Effector memory CD8-positive, alpha-beta T cell (primary cell): ENCODE measurements at places on chromosomes 13 and 19.

GRCh38 chr13:31166591-31166990 lies 4.9 kb upstream of the HSPH1 start:
- H3K27me3 ChIP-seq, result peaks cover under 1% of the 10 kb centered on the region
- no peak overlapping the region for H3K4me3 ChIP-seq
- peaks cover 17% of the 10 kb centered on the region for H3K36me3 ChIP-seq

GRCh38 chr19:12623361-12624031 lies 12.8 kb downstream of the ZNF791 start:
- no peaks in the 10 kb centered on the region for H3K27me3 ChIP-seq
- H3K4me3 ChIP-seq, result no peak overlapping the region
- DNase-seq, result no peak
- H3K4me1 ChIP-seq, result peaks cover 7% of the 10 kb centered on the region
- peaks cover 74% of the 10 kb centered on the region for H3K36me3 ChIP-seq

DNA sequence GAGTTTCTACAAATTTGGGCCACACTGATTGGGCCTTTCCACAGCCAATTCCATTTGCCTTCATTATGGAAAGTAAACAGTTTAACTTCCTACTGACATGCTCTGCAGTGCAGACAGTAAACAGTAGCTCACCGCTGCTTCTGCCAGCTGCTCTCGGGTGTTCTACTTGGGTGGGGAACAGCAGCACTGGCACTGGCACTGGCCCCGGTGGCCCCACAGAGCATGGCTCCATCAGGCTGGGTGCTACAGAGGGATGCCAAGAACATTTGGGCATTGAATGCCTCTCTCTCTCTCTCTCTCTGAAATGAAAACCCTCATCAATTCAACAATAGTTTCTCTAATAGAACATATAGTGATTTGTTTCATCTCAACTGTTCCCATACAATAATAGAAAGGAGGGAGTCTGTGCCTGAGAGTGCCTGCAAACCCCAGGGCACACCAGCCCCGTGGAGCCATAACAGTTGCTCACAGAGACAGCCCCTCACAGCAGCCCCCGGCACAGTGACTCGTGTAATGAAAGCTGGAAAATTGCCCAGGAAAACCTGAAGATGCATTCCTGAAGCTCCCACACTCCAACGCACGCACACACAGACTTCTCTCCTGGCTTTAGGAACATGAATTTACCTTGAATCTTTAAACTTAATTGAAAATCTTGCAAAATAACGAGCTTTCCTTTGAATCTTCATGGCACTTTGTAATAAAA lies 38.2 kb upstream of the GJB6 start:
- H3K27ac ChIP-seq, result no peak overlapping the region
- H3K36me3 ChIP-seq, result no peaks in the 10 kb centered on the region
- H3K27me3 ChIP-seq, result peaks cover 45% of the 10 kb centered on the region
- no peak overlapping the region for H3K4me3 ChIP-seq
- H3K4me1 ChIP-seq, result no peaks in the 10 kb centered on the region
- DNase-seq, result no peak

DNA sequence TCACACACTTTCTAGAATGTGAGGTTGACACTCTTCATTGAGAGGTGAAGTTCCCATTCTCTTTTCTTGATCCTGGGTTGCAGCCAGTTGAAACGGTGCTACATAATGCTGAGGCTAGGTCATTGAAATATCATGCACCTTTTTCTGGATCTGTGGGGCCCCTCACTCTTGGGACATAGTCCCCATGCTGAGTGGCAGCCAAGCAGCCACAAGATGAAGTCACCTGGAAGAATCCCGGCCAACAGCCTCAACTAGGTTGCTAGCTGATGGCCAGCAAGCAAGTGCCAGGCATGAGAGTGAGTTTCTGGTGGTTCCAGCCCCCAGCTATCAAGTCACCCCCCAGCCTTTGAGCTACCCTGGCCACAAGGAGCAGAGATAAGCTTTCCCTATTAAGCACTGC lies 148.5 kb upstream of the TSHZ3 start:
- no peaks in the 10 kb centered on the region for H3K4me1 ChIP-seq
- no peak overlapping the region for H3K4me3 ChIP-seq
- H3K27ac ChIP-seq, result no peak overlapping the region
- no peak for DNase-seq
- no peaks in the 10 kb centered on the region for H3K36me3 ChIP-seq
- peaks cover 38% of the 10 kb centered on the region for H3K27me3 ChIP-seq

DNA sequence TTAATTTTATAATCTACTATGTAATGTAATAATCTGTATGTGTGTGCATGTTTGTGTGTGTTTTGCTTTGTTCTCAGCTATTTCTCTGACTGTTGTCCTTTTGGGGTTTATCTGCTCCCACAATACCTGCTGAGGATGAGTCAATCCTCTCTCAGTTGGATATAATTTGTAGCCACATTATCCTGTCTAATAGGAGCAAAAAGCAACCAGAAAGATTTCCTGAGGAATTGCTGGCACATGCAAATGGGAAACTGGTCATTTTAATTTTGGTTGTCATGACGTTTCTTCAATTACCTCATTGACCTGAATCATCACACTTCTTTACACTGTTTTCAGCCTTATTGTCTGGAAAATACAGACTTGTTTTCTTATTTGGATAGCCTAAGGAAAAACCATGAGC lies 488.4 kb downstream of the KLF5 start:
- no peaks in the 10 kb centered on the region for H3K4me1 ChIP-seq
- no peaks in the 10 kb centered on the region for H3K36me3 ChIP-seq
- no peak overlapping the region for H3K4me3 ChIP-seq
- peaks cover 11% of the 10 kb centered on the region for H3K27me3 ChIP-seq
- no peak for DNase-seq

DNA sequence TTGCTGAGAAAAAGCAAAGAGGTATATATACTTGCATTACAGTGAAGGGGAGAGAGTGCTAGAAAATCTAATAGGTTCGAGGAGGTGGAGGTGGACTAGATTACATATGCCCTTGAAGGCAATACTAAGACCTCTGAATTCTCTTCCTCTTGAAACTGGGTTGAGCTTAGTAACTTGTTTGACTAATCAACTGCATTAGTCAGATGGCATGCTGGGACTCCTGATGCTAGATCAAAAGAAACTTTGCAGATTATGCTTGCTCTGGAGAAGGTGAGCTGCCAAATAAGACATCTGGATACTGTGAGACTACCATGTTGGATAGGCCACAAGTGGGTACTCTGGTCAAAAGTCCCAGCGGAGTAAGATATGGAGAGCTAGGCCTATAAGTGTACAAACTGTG lies 331.3 kb downstream of the KLF5 start:
- H3K4me3 ChIP-seq, result no peak overlapping the region
- peaks cover 13% of the 10 kb centered on the region for H3K27me3 ChIP-seq
- DNase-seq, result no peak
- H3K36me3 ChIP-seq, result no peaks in the 10 kb centered on the region
- no peak overlapping the region for H3K27ac ChIP-seq

DNA sequence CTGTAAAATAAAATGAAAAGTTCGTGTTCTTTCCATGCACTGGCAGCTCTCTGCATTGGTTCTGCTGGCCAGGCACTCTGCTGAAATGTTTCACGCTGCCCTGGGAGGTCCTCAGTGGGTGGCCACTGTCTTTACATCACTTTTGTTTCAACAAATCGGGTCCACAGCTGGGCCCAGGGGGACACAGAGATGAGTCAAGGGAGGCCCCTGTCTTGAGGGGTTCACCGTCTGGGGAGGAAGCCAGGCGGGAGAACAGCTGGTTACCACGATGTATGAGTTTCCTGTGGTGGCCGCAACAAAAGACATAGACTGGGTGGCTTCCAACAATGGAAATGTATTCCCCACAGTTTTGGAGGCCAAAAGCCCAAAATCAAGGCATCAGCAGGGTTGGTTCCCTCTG lies 5.1 kb upstream of the KLF2 start:
- peaks cover 21% of the 10 kb centered on the region for H3K4me1 ChIP-seq
- H3K4me3 ChIP-seq, result no peak overlapping the region
- H3K27ac ChIP-seq, result no peak overlapping the region
- peaks cover 17% of the 10 kb centered on the region for H3K36me3 ChIP-seq
- H3K27me3 ChIP-seq, result no peaks in the 10 kb centered on the region

- no peak for DNase-seq
- H3K4me3 ChIP-seq, result peak overlapping the region; percentile 68
- H3K27me3 ChIP-seq, result no peaks in the 10 kb centered on the region
- peaks cover 49% of the 10 kb centered on the region for H3K4me1 ChIP-seq
Measured at GRCh38 chr13:99320693-99321481, 13.7 kb upstream of the GPR183 start.

- H3K27ac ChIP-seq, result no peak overlapping the region
- no peak overlapping the region for H3K4me3 ChIP-seq
- DNase-seq, result no peak
- H3K4me1 ChIP-seq, result no peaks in the 10 kb centered on the region
Measured at GRCh38 chr13:64239372-64239771, 2823.7 kb upstream of the PCDH20 start.

GRCh38 chr19:50418176-50419021 lies at the start of gene SPIB:
Gene SPIB, plus strand, starts transcription at chr19:50418938. Its CDS starts 25 bp downstream, at chr19:50418963.
- peaks cover 3% of the 10 kb centered on the region for H3K36me3 ChIP-seq
- H3K27me3 ChIP-seq, result peaks cover 52% of the 10 kb centered on the region
- peaks cover 13% of the 10 kb centered on the region for H3K4me1 ChIP-seq

GRCh38 chr13:29457299-29457698 lies 138.2 kb downstream of the SLC7A1 start:
- DNase-seq, result no peak
- no peak overlapping the region for H3K27ac ChIP-seq
- H3K4me1 ChIP-seq, result no peaks in the 10 kb centered on the region
- no peak overlapping the region for H3K4me3 ChIP-seq
- no peaks in the 10 kb centered on the region for H3K36me3 ChIP-seq

- H3K27ac ChIP-seq, result no peak overlapping the region
- H3K4me3 ChIP-seq, result no peak overlapping the region
- H3K4me1 ChIP-seq, result peaks cover 6% of the 10 kb centered on the region
- DNase-seq, result no peak
Measured at GRCh38 chr13:46339035-46339666, 47.9 kb downstream of the RUBCNL start.

DNA sequence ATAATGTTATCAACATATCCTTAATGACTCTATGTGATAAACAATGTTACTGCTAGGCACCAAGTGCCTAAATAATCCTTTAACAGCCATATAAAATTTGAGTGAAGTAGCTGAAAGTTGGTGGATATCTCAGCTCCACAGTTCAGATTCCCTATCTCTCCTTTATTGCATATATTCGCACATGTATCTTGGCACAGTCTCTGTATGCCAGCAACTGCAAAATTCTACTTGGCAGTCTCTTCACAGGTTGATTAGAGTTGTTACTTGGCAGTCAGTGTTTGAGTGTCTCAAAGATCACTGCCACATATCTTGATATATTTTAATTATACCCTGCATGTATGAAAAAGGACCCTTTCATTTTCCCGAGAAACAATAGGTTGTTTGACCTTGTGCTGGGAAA lies 879.3 kb downstream of the OLFM4 start:
- no peaks in the 10 kb centered on the region for H3K4me1 ChIP-seq
- H3K36me3 ChIP-seq, result no peaks in the 10 kb centered on the region
- no peak overlapping the region for H3K4me3 ChIP-seq
- no peak for DNase-seq

- H3K27ac ChIP-seq, result no peak overlapping the region
- no peaks in the 10 kb centered on the region for H3K36me3 ChIP-seq
- no peak for DNase-seq
- H3K27me3 ChIP-seq, result no peaks in the 10 kb centered on the region
- peaks cover 4% of the 10 kb centered on the region for H3K4me1 ChIP-seq
Measured at GRCh38 chr19:3589439-3589838, 4.2 kb downstream of the GIPC3 start.

DNA sequence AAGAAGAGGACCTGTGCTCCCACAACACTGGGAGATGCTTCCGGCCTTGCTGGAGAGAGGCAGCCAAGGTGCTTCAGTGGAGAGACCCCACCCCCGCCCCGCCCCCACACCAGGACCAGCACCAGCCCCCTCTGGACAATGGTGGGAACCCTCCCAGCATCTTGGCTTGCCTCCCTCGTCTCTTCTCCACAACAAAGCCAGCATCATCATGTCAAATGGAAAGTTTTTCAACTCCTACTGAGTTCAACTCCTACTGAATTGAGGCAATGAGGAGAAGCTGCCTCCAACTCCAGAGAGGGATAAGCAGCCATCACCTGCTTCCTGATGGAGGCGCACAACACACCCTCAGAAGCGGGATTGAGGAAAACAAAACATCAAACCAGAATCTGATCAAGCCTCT lies 12.8 kb downstream of the DEDD2 start:
- H3K27ac ChIP-seq, result peak overlapping the region; percentile 93
- no peak overlapping the region for H3K4me3 ChIP-seq
- peaks cover 78% of the 10 kb centered on the region for H3K4me1 ChIP-seq
- H3K36me3 ChIP-seq, result peaks cover 85% of the 10 kb centered on the region
- no peak for DNase-seq

GRCh38 chr13:96089139-96089538 lies 768 bp upstream of the HS6ST3 start:
- H3K36me3 ChIP-seq, result no peaks in the 10 kb centered on the region
- peaks cover 50% of the 10 kb centered on the region for H3K27me3 ChIP-seq
- no peaks in the 10 kb centered on the region for H3K4me1 ChIP-seq

DNA sequence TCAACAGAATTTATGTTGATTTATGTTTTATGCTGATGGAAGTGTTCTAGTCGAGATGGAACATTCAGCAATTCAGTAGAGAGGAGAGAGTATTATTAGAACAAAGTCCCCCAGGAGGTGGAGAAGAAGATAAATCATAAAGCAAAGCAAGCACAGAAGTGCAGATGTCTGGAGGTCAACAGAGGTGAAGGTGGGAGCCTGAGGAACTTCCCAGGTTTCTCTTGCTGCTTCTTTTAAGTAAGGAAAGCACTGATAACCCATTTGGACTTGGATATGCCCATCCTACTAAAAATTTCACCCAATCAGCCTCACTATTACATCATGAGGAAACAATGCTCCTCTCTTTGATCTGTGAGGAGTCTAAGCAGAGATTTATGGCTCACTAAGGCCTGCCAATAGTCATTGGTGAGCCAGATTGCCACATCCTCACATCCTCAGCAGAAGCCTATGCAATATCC lies 98.8 kb downstream of the EPSTI1 start:
- no peak overlapping the region for H3K4me3 ChIP-seq
- DNase-seq, result no peak
- H3K36me3 ChIP-seq, result peaks cover 3% of the 10 kb centered on the region
- H3K27ac ChIP-seq, result no peak overlapping the region

DNA sequence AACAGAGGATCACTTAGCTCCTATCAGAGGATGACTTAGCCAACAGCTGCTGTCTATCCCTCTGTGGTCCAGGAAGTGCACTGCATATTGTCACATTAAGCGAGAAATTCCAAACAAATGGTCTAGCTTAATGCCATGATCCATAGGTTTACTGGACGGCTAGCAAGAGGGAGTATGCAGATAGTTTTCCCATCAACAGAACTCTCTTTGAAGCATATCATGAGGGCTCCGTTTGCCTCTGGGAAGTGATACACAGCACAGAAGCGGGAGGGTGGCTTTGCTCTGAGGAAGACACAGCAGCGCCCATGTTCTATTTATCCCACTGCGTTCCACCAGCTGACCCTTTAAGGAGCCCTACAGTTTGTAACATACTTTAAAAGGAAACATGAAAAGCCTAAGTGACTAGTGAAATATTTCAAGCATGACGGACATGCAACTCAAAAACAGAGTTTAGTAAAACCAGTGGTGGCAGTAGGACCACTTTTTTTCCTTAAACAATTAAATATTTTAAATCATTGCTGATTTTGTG lies 52.7 kb downstream of the COL4A1 start:
- no peaks in the 10 kb centered on the region for H3K4me1 ChIP-seq
- no peak for DNase-seq
- no peaks in the 10 kb centered on the region for H3K27me3 ChIP-seq
